ENCODE measurements at places on chromosomes 2 and 18.
A peak's percentile ranks its signal among the peaks of the same experiment; 100 is the strongest.

DNA sequence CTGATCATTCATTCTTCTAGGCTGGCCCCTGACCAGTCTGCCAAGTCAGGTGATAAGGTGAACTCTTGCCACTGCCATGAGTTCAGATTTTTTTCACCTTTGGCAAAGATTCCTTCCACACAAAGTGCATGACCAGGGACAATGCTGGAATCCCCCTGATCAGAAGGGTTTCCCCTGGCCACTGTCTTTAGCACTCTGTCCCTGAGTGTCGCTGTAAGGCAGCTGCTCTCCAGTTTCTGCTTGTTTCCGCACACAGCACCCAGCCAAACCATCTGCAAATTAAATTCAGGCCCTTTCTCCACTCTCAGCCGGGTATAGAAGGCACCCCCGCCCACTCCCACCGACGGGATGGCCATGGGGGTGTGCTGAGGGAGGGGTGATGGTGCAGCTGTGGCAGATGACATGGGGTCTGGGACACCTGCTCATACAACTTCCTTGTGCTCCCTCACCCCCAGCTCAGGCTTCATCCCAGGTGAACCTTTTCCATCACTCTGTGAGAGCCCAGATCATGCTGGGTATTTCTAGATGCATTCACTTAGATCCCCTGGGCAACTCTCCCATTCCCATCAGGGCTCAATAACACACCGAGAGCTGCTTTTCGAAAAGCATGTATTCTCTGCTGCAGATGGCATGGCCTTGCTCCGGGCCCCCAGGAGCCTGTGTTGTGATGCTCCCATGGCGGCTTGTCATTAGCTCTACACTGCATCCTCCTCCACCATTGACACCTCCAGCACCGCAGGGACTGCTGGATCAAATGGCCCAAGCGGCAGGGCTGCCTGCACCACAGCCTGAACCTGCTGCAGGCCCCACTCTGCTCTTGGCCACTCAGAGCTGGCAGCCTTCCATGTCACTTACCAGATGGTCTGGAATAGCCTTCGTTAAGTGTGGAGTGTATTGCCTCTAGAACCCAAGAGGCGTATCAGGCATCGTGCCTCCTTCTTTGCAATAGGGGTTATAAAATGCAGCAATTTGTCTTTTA lies 52.3 kb upstream of the ROCK2 start:
- DNase-seq = peak; percentile 83

DNA sequence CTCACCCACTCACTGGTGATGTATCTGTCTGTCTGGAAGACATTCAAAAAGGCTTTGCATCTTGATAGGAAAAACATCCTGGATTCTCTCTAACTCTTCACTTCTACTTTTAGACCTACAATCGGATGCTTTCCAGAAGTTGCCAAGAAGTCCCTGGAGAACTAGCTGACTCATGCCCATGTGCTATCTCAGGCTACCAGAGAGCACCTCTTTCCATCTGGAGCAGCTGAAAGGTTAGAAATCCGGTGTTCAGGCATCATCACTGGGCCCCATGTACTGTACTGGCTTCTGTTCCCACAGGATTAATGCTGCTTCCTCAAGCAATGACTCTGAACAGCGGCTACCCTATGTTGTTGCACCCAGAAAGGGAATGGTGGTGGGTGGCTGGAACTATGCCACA lies 259.0 kb downstream of the NBAS start:
- no peak for DNase-seq

- no peak for DNase-seq
These were observed 360.0 kb downstream of the RND3 start for GRCh38 chr2:150127346-150127990.

DNA sequence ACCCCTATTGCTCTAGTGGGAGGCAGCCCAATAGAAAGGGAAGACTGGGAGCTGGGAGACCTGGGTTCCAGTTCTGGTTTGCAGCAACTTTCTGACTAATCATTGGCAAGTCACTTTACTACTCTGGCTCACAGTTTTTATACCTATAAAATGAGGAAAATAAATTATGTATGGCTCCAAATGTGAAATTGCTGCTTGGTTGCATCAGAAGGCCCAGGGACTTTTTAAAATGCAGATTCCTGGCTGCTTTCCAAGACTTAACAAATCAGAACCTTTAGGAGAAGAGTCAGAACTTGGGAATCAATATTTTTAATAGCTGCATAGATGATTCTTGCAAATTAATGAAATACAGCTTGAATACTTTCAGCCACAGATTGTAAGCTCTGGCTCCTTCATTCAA lies 943.9 kb downstream of the EPHA4 start:
- DNase-seq = no peak

- DNase-seq = no peak
These were observed 194.7 kb downstream of the LTBP1 start for GRCh38 chr2:33141476-33141875.

DNA sequence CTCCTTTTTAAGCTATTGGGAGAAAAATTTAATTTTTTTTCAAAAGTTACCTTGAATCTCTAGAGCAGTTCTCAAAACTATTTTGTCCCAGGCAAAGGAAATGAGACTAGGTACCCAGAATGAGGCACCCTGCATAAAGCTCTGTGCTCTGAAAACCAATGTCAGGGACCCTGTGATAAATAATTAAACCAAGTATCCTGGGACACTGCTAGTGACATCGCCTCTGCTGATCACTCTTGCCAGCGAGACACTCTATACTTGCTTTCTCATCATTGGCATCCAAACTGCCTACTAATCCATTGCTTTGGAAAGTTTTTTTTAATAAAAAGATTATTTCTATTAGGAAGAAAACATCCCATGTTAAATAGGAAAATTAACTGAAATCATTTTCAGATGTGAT lies 1.4 kb downstream of the GKN1 start:
- DNase-seq = no peak

All from SHP77 treated with DMSO at 0.1 percent for 48 hours (cell line).